ENCODE measurements at places on chromosomes 7 and 10.

DNA sequence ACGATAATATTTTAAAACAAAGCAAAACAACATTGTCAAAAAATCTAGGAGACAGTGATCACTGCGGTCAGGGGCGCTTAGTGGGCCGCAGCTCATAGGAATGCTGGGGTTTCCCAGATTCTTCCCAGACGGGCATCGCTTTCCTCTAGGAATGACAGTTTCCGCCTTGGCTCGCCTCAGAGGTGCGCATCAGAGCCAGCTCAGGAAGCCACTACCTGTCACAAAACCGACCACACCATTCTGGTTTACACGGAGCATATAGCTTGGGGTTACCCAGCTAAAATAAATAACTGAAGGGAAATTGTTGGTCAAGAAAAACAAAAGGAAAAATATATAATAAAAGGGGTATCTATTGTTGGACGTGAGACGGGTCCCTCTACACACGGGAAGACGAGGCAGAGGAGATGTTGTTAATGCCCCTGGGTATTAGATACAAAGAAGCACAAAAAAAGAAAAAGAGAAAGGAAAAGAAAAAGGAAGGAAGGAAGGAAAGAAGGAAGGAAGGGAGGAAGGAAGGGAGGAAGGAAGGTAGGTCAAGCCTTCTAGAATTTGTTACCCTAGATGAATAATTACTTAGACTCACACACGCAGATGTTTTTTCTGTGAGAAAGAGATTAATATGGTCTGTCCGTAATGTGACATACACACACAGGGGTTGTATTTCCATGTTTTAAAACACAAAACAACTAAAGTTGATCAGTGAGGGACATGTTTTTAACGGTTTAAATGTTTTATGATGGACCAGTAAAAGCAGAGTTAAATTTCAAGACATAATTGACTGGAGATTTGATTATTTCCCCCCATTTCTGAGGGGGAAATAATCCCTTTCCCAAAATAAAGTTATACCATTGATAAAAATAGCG is 292.4 kb upstream of the NFE2L3 start:
- DNase-seq, result no peak

GRCh38 chr10:53052521-53053164 is 280.1 kb upstream of the MBL2 start:
- DNase-seq, result no peak

GRCh38 chr7:48317360-48317759 is 146.1 kb downstream of the ABCA13 start:
- no peak for DNase-seq

DNA sequence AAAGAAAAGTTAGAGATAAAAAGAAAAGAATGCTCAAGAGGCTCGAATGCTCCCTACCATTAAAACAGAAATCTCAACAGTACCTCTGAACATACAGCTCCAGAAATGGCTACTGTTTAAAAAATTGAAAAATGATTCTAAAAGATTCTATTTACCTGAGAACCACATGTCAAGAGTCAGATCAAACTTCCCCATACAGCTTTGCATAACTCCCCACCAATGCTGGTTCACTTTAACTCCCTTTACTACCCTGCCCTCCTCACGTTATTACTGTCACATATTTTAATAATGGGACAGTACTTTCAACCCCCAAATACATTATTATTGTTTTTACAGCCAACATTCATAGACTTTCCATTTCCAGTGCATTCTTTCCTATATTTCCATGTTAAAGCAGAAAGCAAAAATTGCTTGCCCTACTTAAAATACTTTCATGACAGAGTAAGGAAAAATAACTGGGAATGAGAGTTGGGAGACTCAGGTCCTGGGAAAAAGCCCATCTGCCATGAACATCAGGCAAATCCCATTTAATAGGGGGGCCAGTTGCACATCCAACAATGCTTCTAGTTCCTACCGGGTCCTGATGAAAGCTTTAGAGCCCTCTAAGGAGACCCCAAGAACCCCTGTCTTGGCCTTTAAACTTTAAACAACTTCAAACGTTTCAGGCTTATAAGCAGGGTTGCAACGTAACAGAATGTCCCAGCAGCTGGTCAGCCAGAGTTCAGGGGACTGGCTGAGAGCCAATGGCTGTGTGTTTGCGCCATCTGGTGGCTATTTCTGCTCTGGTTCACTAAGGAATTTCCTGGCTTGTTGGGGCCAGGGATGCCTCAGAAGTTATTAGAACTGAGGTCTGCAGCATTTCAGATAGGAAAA is 247.4 kb downstream of the ELMO1 start:
- no peak for DNase-seq

GRCh38 chr7:156240532-156240931 is 400.0 kb upstream of the RNF32 start:
- DNase-seq, result no peak

DNA sequence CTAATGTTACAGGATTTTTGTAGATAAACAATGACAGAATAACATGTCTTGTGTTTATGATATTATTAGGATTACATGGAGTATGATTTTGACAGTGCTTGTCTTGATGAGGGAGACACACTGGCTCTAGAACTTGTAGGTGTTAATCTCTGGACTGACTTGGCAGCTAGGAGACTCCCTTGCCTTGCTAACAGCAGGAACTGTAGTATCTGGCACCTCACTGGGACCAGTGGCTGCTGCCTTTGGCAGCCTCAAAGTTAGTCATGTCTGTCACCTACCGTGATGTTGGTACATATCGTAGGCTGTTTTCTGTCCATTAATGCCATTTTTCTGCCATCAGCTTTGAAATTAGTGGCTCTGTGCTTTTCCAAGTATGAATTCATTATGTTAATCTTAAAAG is 261.5 kb downstream of the CDK14 start:
- no peak for DNase-seq

GRCh38 chr10:118835682-118836326 is 81.0 kb upstream of the CACUL1 start:
- no peak for DNase-seq

DNA sequence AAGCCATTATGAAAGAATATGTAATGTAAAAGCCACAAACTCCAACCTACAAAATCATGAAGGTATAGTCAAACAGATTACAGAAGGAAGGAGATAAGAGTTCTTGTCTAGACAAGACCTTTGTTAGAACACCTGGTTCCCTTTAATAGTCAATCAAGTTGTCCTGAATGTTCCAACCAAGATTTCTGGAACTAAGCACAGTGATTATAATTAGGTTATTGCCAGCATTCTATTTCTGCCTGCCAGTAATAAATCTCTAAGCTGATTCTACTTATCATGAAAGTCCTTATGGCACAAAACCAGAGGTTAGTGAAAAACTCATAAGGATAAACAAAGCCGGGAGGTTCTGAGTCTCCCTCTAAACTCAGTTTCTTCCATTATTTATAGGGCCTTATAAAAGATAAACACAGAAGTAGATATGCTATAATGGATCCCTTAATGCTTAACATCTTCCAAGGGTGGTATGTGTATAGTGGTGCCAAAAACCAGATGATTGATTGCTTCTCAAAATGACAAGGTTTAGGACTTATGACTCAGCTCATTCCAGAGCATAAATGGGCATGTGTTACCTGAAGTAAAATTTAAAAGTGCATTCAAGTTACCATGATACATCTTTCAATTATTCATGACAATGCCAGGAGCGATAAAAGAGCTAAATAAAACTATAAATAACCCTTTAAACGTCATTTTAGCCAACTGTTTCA is 237.2 kb downstream of the CSTF2T start:
- no peak for DNase-seq

- no peak for DNase-seq
Measured at GRCh38 chr10:113030453-113030852, 80.4 kb downstream of the TCF7L2 start.

DNA sequence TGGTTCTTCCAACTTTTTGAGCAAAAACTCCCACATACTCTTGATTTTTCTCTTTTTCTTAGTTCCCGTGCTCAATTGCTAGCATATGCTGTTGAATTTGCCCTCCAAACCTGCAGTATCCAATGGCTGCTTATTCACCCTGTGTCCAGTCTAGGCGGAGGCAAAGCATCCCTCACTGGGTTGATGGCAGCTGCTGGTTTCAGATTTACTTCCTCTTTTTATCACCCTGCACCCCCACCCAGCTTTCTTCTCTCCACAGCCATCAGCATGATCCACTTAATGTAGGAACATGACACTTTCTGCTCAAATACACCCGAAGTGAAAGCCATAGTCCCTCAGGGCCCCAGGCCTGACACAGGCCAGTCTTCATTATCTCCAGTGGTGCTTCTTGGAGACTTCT is 87.6 kb upstream of the ADARB2 start:
- DNase-seq, result no peak

Measured in stimulated activated CD8-positive, alpha-beta memory T cell treated with anti-CD3 and anti-CD28 coated beads, Interleukin-4, amount 100 ng/mL, for 1 hour (primary cell).